HT-29 (cell line): ENCODE measurements at places on chromosomes 2 and 18. TPM values are rescaled to one million over a fixed set of nuclear protein-coding genes. Genes with fewer than 3 reads are reported as not detected.

ANKRD44 gene
- total RNA-seq, result 1.9 and 2.8 TPM in 2 replicates

OTOF gene
- under 0.01 TPM in 1 of 2 replicates, not detected in the other for total RNA-seq

DNA sequence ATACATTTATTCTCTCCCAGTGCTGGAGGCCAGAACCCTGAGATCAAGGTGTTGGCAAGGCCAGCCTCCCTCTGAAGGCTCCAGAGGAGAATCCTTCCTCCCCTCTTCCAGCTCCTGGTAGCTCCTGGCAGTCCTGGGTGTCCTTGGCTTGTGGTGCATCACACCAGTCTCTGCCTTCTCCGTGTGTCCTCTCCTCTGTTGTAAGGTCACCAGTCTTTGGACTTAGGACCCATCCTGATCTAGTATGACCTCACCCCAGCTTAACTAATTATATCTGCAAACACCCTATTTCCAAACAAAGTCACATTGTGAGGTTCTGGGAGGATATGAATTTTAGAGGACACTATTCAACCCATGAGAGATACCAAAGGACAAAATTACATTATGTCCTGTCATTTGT, 31.1 kb downstream of the TSHZ1 start:
- no peak for DNase-seq

DNA sequence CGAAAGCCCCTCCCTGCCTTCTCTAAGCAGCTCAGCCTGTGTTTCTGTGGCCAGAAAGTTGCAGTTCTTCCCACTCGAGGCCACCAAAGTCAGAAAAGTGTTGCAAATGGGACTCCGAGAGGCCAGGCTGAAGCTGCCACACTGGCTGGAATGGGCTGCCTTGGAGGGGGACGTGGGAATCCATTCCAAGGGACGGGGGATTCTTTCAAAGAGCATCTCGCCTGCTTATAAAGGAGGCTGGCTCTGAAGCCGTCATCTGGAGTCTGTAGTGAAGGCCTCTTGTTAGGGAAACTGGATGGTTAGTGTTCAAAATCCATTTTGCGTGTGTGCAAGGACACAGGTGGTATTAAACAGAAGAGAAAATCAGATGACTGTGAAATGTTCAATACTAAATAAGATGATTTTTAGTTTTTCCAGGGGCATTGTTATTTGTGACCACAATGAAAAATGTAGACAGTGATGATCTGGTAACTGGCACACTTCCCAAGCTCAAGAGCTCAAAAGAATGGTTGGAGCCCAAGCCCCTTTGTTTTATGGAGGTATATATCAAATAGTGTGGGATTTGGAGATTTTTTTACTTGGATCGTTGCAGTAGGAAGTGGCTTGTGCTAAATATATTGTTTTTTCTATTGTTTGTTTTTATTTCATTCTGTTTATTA, 782 bp downstream of the FAM228B start:
- DNase-seq, result peak; percentile 25

ABCA12 gene
- not detected in 2 replicates for total RNA-seq

DNA sequence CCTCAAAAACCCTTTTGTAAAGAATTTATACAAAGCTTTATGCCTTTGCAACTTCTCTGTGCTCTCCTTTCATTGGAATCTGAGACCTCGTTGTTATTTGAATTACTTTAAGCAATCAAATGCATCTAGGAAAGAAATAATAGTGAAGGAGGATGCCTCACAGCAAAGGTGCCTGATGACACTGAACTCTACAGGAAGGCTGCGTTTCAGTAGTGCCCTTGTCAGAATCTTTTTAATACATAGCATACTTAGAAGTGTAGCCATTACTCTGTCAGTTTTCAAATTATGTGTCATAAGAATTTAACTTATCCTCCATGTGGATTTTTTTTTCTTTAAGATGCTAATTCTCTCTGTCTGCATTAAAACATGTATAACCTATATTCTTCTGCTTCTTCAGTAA, 9.6 kb upstream of the LYPD6B start:
- DNase-seq, result no peak

GRCh38 chr2:166539340-166540162, 45.5 kb upstream of the SCN7A start:
- DNase-seq, result peak; percentile 80

FSHR gene
- total RNA-seq, result not detected in 2 replicates

GRCh38 chr2:175981551-175981950, 20.5 kb downstream of the LNPK start:
- DNase-seq, result no peak
